Fibroblast of skin of abdomen (primary cell): ENCODE measurements at places on chromosomes 3 and 15.

- no peak for DNase-seq
Observed at GRCh38 chr3:100609305-100609704, at the start of gene ADGRG7. Gene ADGRG7, plus strand, starts transcription at chr3:100609601. Its CDS starts 256 bp downstream, at chr3:100609857.

DNA sequence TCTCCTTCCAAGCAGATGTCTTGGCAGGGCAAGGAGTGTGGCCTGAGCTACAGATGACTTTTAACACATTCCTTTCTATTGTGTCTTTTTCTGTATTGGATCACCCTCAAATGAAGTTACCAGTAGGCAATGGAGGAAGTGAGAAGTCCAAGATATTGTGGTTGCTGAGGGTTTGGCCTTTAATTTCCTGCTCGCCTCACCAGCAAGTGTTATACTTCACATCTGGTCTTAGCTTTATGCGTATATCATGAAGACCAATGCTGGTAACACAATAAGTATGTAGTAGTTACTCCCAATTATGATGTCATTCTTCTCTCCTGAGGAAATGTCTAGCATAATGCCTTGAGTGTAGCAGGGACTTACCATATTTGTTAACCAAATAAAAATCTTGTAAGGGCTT lies 179.9 kb downstream of the ZIC1 start:
- peak; percentile 36 for DNase-seq

- peak; percentile 53 for DNase-seq
Observed at GRCh38 chr15:63752075-63752684, 81.6 kb downstream of the HERC1 start.

DNA sequence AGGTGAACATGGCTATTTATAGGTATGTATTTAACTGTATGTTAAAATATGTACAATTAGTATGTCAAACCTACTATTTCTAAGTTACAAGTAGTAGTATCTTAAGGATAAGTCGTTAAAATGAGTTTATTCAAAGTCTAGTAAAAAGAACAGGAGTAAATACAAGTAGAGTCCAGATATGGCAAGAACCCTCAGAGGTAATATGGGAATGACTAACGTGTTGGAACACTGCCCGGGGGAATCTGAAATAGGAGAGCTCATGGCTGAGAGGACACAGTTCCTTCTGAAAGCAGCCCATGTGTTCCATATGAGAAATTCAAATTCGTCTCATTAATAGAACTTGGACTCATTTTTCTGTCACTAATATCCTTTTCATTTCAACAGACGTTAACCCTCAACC lies 158.8 kb downstream of the CLSTN2 start:
- DNase-seq = peak; percentile 83

DNA sequence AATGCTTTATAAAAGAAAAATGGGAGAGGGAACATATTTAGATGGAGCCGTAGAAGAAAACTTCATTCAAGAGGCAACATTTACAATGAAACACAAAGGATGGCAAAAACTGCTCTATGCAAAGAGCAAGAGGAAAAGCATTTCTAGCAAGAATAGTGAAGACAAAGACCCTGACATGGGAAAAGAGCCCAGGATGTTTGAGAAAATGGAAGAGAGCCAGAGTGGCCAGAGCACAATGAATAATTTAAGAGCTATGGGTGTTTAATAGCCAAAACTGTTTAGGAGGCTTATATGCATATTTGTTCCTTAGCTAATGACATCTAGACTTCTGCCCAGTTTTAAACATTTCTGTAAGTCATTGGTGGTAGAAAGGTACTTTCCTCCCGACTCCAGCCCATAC lies 25.4 kb upstream of the SEMA6D start:
- DNase-seq = no peak

- DNase-seq = no peak
Observed at GRCh38 chr15:25972141-25972675, 109.1 kb upstream of the ATP10A start.

GRCh38 chr15:90325726-90326125 lies 26.4 kb upstream of the ZNF774 start:
- no peak for DNase-seq

DNA sequence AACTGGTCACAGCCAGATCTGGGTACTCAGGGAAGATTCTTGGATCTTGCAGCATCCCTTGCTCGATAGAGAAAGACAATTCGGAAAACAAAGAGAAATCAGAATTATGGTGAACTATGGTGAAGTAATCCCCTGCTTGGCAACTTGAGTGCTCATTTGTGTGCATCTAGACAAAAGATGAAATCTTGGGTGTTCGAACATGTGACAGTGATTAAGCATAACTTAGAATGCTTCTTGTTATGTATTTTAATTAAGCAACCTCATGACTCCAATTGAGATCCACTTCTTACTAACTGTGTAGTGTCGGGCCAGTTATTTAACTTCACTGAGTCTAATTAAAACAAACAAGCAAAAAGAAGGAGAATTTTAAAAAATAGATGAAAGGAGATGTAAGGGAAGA lies 56.5 kb downstream of the ZNF385D start:
- no peak for DNase-seq

GRCh38 chr3:37198996-37199395 lies 24.6 kb upstream of the LRRFIP2 start:
- peak; percentile 68 for DNase-seq

- DNase-seq = no peak
Observed at GRCh38 chr3:195612075-195612800, 28.5 kb upstream of the APOD start.

GRCh38 chr15:84811828-84812227 lies 5.3 kb upstream of the ALPK3 start:
- DNase-seq = no peak

GRCh38 chr3:195003006-195003892 lies 267.7 kb downstream of the XXYLT1 start:
- peak; percentile 51 for DNase-seq

DNA sequence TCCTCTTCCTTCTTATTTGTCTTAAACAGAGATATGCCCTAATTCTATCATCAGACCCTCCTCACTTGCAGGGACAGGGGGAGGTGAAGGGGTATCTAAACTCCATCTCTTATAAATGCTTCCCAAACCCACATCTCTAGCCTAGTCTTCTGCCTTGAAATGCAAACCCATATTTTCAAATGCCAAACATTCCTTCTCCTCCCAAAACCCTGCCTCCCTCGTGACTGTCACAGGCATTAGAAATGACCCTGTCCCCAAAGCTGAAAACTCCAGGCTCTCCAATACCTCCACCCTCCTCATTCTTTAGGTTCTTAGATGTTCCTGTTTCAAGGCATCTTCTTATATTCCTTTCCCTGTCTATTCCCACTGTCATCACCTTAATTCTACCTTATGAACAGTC lies 191.0 kb downstream of the ERC2 start:
- DNase-seq = no peak

DNA sequence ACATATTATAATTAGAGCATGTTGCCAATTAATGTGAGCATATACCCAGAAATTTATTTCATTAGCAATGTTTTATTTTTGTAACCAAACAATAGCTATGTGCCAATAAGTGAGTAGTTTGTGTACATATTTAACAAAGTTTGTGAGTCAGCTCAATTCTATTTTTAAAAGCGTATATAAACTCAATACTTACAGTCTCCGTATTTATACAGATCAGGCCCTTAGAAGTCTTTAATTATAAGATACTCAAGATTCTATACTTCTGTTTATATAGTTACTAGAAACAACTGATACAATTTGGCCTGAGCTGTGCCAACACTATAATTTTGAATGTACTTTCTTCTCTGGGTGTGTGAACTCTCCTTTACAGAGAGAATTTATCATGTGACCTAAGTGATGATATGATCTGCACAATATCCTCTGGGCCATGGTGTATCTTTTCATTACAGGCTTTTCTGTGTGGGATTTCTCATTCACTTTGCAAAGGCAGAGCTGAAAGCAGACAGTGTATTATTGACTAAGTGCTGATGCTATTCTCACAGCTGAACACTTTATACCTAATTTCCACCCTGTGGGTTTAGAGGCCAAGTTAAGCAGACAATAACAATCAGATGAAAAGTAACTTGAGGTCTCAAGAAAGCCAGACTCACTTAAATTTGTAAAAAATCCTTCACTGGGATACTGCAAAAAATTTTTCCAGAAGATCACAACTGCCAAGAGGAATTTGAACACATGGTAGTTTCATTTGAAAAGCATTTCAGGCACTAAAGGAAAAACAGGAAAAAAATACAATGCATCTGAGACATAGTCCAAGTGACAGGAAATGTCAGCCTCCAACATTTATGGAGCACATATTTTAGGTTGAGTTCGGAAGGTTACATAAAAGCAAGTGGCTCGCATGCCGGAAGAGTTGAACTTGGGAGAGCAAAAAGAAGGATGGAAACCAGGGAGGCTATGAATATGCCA lies 277.9 kb upstream of the SEMA6D start:
- peak; percentile 63 for DNase-seq

- no peak for DNase-seq
Observed at GRCh38 chr3:181486141-181486885, 225.4 kb upstream of the SOX2 start.

DNA sequence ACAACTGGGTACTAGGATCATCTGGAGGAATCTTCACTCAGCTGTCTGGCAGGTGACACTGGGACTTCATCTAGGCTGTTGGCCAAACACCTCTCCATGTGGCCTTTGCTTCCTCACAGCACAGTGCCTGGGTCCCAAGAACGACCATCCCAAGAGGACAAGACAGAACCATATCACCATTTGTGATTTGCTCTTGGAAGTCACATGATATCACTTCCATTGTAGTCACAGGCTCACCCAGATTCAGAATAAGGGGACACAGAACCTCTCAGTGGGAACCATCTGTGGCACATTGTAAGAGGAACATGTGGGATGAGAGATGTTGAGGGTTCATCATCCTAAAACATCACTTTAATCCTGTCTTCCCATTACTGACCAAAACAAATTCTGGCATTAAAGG lies 1.9 kb upstream of the PSMA4 start:
- DNase-seq = no peak

GRCh38 chr3:11624161-11624560 lies 19.6 kb downstream of the VGLL4 start:
- DNase-seq = no peak

DNA sequence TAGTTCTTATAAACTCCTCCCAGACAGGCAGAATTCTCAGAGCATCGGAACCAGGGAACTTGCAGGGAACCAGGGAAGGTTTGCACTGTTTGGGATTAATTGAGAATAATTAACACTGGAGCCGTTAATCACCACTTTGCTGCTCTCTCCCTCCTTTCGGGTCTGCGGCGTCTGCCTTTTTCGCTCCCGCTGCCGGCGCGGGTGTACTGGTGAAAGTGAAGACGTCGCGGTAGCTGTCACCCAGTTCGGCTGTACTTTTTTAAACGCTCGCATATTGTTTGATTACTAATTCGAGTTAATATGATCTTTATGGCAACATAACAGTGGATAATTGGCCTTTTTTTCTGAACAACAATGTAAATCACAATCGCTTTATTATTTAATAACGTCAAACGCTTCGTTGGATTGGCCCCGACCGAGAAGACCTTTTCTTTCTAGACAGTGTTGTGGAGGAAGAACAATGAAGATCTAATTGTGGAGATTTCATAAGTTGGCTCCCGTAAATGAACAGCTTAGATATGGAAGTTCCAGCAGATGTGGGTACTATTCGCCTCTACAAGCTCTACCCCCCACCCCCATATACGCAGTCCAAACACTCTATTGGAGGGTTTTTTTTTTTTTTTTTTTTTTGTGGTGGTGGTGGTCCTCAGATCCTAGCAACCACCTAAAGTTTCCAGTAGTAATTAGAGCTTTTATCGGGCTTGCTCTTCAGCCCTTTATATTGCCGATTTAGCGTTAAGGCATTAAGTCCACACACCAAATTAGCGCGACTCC lies 12.7 kb downstream of the SOX2 start:
- no peak for DNase-seq

DNA sequence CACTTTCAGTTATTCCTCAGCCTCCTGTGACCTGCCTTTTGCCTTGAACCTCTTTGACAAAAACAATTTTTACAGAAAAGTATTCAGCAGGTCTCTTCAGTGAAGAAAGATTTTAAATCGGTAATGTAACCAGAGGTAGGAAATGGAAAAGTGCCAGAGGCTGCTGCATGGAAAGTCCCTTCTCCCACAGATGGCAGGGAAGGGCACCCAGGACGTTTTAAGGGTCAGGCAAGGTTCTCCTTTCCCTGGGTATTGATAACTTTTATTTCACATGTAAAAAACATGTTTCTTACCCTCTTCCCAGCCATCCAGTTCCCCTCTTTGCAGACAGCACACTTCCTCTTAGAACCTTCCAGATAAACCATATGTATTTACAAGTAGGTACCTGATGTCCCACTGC lies 185.6 kb downstream of the OR4M2 start:
- DNase-seq = no peak

DNA sequence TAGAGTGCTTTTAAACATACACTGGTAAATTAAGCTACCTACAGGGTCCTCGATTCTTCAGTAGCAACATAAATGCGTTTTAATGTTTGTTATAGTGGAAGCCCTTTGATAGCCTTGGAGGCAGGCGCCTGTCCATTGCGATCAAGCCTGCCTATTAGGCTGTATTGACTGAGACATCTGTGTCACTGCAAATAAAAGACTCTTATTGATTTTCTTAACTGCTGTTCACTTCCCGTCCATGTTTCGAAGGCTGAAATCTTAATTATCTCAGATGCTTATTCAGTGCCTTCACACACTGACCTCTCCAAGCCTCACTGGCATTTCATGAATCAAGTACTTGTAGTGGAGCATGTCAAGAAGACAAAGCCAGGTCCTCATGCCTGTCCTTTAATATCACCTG lies 51.1 kb downstream of the MAP2K5 start:
- DNase-seq = no peak

DNA sequence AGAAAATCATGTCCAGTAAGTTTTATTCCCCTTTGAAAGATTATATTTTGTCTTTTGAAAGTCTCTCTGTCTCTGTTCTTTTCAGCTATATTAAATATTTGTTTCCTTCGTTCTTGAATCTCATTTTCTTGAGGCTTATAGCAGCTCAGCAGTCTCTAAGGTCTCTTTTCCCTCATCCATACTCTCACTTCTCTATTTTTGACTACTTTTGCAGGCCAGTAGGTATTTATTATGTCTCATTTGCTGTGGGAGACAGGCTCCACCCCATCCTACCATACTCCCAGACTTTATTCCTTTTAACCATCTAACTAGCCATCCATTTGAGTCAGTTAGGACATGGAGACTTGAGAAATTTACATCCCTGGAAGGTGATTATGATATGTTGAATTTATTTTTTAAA lies 71.0 kb downstream of the FILIP1L start:
- DNase-seq = no peak

DNA sequence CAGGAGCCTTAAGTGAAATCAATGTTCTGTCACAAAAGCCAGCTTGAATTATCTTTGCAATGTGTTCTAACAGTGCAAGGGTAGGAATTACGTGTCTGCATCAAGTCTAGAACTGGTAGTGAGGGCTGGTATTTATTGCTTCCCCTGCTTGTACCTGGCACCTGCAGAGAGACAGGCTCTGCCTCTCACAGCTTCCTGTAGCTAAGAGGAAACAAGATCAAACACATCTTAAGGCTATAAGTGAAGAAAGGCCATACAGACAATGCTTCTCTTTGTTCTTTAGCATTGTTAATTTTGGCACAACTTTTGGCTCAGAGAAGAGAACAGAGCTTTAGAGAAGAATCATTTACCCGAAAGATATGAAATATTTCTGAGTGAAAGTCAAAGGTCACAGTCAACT lies 479.9 kb downstream of the GRM7 start:
- DNase-seq = no peak

DNA sequence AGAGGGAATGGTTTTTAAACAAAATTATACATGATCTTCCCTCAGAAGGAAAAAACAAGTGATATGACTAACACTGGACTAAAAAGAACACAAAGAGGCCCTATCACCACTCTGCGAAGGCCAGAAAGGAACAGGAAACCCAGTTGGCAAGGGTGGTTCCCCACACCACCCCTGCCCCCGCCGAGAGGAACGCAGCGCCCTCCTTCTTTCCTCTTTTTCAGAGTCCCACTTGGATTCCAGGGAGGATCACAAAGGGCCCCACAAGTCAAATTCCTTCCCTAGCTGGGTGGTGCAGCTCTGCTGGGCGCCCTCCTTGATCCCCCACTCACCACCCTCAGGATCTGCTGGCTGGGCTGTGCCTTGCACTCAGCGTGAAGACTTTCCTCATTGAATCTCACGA lies 29.8 kb downstream of the PLA1A start:
- no peak for DNase-seq
